ENCODE measurements at places on chromosomes 12 and 14.

DNA sequence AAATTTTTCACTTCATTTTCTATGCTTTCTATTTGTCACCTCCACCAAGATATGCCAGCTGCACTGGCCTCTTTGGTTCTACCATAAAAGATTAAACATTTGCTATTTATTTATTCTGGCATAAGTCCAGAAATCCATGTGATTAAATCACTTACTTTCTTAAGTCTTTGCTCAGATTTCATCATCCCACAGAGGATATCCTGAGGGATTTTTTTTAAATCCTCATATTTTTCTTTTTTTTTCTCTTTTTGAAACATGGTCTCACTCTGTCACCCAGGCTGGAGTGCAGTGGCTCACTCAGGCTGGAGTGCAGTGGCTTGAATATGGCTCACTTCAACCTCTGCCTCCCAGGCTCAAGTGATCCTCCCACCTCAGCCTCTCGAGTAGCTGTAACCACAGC is 645.4 kb upstream of the ATXN7L3B start:
- DNase-seq = no peak

DNA sequence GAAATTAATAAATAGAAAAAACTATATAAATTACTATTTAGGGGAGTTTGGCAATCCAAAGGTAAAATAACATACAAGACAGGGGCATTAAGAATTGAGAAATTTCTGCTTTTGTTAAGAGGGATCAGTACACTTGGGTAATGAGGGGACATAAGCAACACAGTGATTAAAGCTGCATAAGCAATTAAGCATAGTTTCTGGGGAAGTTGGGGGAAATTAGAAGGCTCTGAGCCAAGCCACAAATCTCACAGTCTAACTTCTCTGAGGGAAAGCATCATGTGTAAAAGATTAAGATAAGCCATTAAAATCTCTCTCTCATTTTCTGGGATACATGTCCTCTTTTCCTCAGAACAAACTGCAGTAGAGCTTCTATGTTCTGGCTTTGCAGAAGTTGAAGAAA is 533.9 kb upstream of the LRFN5 start:
- DNase-seq = no peak

GRCh38 chr12:28033538-28033915 is 61.0 kb upstream of the PTHLH start:
- DNase-seq = no peak

- DNase-seq = no peak
Measured at GRCh38 chr12:132574271-132574996, 35.9 kb downstream of the LRCOL1 start.

DNA sequence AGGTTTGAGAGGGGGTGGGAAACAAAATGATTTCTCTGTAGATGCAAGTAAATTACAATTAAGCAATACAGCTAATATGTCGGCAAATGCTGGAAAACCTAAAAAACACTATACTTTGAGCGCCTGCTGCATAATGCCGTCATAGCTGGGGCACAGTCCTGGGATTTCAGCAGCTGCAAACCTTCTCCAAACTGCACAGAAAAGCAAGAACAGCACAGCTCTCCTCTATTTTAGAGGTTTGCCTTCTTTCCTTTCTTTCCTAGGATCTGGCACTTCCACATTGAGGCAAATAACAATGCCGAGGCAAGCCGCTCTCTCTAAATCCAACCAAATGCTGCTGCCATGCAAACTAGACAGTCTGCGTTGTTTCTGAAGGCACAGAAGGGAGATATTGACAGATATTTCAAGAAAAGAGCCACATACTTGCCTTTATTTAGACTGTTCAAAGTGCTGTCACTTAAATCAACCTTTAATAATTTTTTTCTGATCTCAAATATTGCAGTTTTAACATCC is 287.1 kb upstream of the G2E3 start:
- DNase-seq = no peak

GRCh38 chr12:110513842-110514241 is 11.7 kb downstream of the RAD9B start:
- no peak for DNase-seq

DNA sequence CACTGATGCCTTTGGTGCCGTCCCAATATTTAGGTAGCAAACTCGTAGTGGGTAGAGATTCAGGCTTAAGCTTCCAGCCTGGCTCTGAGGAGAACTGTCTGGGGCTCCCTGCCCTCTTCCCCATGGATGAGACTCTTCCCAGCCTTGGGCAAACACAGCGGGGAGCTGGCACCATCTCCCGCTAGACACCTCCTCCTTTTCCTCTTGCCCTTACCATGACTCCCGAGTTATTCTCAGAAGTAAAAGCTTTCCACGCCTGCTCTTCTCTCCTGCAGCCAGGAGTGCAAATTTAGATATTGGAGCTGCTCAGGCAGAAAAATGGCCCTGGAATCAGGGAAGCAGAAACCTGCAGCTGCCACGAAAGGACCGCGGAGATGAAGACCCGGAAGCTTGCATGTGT is 45.6 kb upstream of the RBM19 start:
- no peak for DNase-seq
